Mucosa of descending colon (tissue), 3 donors: ENCODE measurements at places on chromosomes 11 and 22. TPM values are rescaled to one million over a fixed set of nuclear protein-coding genes. Genes with fewer than 3 reads are reported as not detected.
A peak's percentile ranks its signal among the peaks of the same experiment; 100 is the strongest.

Gene TREH
- 2.2 TPM for total RNA-seq

DNA sequence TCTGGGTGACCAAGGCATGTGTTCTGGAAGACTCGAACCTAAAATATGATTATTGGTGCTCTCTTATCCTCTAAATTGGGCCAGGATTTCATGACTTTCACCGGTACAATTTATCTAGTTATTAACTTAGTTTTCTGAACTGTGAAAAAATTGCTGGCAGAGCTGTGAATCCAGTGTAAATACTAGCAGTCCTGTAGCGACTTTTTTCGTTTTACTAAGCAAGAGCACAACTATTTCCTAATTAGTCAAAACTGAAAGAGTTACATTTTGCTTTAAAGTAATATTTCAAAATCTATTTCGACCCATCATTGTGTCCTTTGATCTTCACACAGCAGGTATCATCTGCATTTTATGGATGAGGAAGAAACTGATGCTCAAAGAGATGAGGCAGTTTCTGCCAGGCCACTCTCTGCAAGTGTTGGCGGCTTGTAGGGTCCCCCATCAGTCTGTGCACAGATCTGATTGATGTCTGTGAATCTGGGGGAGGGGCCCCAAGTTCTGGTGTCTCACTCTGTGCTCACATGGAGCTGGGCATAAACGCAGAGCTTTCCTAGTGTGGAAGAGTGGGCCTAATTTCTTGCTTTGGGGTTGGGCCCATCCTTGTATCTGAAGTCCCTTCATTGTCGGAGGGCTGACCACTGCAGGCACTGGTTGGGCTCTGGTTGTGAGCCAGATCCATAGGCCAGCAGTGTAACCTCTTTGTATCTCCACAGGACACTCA, 1.4 kb upstream of the TRMT2A start:
- DNase-seq = peak; percentile 15

DNA sequence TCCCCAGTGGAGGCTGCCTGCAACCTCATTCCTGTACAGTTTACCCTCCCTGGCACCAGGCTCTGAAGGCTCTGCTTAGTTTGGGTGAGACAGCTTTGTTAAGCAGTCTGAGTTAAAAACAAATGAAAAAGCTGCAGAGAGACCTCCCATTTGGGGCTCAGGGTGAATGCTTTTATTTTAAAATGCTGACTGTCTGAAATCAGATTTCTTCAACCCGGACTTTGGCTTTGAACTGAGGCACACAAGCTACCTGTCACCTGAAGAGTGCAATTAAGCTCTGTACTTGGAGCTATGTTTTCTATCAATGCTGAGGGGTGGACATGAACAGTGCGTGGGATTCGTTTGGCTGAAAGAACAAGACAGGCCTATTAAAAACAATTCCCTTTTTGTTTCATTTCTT, 217.5 kb upstream of the SORL1-AS1 start:
- DNase-seq = no peak

DNA sequence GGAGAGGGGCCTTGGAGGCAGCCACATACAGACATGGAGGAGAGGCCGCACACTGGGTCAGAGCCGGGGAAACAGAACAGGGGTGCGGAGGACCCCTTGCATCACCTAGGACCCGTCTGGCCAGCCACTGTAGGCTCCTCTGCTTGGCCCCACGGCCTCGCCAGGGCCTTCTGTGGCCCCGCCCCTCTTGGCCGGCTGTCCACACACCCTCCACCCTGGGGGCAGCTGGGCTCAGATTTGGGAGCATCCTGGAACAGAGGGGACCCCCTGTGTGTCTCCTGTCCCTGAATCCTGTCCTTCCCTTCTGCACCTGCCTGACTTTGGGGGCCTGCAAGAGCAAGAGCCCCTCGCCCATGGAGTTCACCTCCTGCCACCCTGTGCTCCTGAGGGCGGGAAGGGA, 7.9 kb upstream of the TH start:
- DNase-seq = no peak

Gene NRGN
- 2.0 TPM for total RNA-seq

DNA sequence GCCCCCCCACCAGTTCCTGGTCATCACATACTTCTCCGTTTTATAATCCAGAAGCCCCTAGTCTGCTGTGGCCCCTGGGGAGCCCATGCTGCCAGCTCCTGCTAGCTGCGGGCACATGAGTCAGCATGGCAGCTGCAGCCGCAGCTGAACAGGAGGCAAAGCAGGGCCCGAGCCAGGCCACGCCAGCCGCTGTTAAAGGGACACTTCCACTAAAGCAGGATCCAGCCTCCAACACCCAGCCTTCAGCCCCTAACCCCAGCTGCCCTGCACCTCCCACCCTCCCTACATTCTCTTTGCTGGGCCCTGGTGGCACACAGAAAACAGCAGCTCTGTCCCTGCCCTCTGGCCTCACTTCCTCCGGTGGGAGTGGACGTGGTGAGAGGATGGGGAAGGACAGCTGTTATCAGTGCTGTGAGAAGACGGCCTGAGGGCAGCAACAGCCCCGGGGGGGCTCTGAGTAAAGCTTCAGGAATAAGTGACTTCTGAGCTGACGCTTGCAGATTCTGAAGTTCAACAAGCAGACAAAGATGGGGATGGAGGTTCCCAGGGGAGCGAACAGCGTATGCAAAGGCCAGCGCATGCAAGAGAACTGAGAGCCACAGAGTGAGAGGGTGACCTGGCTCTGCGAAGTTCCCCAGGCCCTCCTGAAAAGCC, 688 bp upstream of the LRRC74B start:
- DNase-seq = no peak

Gene C11orf86
- 26.9 TPM for total RNA-seq

Gene CRYBB3
- 2.9 TPM for total RNA-seq

DNA sequence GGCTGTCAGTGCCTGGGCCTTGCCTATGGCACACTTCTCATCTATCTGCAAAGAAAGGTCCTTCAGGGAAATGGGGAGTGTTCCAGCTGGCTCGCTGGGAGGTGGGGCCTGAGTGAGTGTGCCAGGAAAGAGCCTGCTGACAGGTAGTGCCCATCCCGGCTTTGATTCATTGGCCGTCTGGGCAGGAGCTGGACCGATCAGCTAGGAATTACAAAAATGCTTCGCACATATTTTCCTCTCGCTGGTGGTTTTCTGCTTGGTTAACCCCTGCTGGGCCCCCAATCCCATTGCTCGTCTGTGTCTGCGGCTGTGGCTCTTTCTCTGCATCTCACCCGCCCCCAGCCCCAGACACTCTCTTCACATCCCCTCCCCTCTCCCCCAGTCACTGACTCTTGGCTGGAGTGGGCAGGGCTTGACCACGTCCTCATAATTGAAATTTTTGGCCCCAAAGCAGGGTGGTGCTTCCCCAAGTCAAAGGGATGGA, 10.8 kb downstream of the LIF start:
- DNase-seq = peak; percentile 43

Gene CARNS1
- total RNA-seq = 0.70 TPM

DNA sequence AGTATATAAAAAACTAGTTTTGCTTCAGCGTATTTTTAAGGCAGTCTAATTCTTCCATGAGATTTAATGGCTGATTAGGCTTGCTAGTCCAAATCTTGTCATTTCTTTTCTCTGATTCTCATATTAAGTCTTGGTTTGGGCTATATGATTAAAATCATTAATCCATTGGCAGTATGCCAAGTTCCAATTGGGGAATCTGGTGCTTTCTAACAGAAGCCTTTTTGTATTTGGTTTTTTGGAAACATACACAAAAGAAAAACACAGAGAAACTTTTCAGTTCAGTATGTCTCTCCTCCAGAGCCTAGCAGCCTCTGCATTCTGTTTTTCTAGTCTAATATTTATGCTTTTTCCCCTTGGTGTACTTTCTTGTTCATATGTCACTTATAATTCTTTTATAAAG, 37.9 kb downstream of the SWAP70 start:
- DNase-seq = no peak

DNA sequence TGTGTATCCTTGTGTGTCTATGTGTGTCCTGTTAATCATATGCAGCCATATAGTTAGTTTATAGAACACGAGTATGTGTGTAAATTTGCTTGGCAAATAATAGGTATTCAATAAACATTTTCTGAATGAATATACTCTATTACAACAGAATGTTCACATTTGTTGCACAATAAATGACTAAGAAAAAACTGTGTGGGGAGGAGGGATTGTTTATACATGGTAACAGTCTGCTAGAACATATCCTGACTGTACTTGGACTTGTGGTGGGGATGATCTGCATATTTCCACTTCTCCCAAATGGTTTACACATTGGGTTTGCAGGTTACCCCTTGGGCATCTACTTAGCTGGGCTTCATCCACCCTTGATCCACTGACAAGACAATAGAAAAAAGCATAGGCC, 194.6 kb downstream of the INSC start:
- no peak for DNase-seq

DNA sequence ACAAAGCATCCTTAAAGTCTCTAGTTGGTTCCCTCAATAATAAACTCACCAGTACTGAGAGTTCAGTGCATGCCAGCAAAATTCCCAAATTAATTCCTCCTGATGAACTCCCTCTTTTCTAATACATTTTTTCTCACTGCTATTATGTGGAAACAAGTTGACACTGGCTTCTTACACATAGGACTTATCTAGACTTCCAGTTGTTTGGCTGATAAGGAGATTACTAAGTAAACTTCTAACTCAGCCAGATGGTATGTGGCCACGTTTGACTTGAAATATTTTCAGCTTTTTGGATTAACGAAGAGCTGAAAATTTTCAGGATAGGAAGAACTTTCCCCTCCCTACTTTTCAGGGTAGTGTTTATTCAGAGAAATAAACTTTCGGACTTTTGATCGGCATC, 1154.2 kb upstream of the TENM4 start:
- no peak for DNase-seq

Gene EWSR1
- 176 TPM for total RNA-seq

- DNase-seq = no peak
Observed at GRCh38 chr11:107713009-107713408, 1.2 kb upstream of the SLN start.

Gene KCTD21
- total RNA-seq = 7.5 TPM

Gene KRTAP5-9
- total RNA-seq = 1.4 TPM

Gene OR52I1
- not detected for total RNA-seq

Gene NUCB2
- 22.4 TPM for total RNA-seq

- DNase-seq = no peak
Observed at GRCh38 chr11:128814856-128815705, 52.0 kb downstream of the KCNJ1 start.

GRCh38 chr11:76657187-76658170, 13.1 kb downstream of the LRRC32 start:
- no peak for DNase-seq

DNA sequence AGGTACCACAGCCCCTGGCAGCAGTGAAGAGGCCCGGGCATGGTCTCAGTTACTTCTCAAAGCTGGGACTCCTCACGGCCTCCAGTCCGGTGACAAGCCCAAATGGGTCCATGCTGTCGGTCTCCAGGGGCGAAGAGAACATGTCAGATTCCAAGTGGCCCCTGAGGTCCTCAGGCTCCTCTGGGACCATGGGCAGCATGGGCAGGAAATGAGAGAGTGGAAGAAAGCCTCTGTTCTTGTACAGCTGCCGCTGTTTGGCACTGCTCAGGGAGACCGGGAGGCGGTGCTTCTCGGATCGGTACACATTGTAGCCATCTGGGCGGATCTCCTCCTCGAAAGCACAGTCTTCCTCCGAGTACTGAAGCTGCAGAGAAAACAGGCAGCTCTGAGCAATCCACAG, 4.6 kb downstream of the FGF19 start:
- DNase-seq = no peak

Gene ARHGAP20
- 2.8 TPM for total RNA-seq

GRCh38 chr22:19519041-19519926, 4.9 kb downstream of the CLDN5 start:
- no peak for DNase-seq

DNA sequence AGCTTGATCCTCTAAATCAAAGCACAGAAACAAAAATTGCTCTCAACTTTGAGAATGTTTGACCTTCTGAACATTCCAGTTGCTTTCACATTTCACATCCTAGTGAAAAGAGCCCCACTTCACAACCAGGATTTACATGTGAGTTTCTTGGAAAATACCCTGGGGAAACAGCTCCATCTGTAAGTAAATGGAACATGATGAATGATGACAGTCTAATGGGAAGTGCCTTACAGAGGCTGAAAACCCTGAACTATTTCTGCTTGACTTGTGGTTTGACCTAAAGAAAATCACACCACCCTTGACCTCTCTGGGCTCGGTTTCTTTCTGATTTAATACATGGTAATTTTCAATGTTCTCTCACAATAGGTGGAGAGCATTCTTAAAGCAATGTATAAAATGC, 499.4 kb upstream of the API5 start:
- no peak for DNase-seq

Gene SCUBE1
- 4.7 TPM for total RNA-seq

Gene BTBD18
- total RNA-seq = not detected

DNA sequence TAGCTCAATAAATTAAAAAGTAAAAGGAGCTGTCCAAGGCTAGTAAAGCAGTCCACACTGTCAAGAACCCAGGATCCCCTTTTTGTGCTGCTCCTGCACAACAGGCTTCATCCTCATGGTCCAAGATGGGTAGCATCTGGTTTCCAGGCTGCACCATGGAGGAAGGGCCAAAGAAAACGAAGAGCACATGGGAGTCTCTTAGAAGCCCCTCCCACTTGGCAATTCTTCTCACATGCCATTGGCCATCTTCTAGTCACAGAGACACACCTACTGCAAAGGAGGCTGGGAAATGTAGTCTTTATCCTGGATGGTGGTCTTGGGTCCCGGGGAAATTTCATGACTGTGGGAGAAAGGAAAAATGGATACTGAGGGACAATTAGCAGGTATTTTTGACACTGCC, 37.8 kb downstream of the PRR5L start:
- no peak for DNase-seq

GRCh38 chr22:37267661-37268413, 14.5 kb upstream of the CYTH4 start:
- no peak for DNase-seq

DNA sequence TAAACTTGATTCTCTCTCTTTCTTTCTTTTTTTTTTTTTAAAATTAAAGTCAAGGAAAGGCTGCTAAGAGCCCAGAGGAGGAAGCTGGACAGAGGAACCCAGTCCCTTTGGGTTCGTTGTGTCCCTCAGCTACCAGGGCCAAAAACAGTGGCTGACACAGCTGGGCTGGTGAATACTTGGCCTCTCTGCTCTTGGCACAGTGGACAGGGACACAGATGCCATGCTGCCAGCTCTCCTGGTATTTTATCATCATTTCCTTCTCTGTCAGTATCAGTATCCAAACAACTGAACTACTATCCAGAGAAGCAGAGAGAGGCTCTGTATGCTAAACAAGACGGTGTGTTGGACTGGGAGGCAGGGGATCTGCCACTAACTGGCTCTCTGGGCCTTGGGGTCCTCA, 123.7 kb upstream of the CCDC90B start:
- no peak for DNase-seq

GRCh38 chr22:45709866-45710265, 38.2 kb downstream of the ATXN10 start:
- DNase-seq = no peak

DNA sequence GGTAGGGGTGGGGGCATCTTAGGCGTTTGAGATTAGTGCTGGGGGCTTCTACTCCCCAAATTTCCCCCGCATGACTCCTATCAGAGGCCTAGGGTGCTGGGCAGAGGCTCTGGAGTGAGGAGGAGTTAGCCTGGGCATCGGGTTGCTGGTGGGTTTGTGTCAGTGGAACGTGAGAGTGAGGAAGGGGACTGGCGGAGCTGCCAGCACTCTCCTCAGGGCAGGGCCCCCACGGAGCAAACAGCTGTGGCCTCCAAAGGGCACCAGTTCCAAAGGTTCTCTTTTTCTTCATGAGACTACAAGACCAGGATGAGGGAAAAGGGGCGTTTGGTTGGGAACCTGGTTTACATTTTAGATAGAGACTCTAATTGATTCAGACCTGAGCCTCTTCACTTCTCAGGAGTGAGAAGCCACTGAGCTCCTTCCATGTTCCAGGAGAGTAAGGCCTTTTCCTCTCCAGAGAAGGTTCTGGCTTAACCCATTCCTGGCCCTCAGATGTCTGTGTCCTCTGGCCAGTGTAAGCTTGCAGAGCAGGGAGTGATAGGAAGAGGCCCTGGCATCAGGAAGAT, 35.6 kb upstream of the CDON start:
- DNase-seq = no peak
